Activated naive CD8-positive, alpha-beta T cell treated with anti-CD3 and anti-CD28 coated beads, Interleukin-2, amount 50 U/mL, for 16 hours (primary cell): ENCODE measurements at places on chromosomes 5 and 9.

DNA sequence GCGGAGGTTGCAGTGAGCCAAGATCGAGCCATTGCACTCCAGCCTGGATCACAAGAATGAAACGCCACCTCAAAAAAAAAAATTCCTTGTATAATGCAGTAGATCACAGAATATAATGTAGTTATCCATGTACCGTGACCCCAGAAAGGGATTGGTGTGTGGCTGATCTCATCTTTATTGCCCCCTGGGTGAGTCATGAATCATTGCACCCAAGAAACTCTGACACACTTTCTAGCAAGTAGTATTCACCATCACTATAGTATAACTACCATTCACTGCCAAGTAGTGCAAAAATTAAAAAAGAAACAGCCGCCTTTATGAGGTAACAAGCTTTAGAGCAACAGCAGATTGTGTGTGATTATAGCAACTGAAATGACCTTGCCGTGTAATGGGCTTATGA lies 23.7 kb upstream of the ANKH start:
- DNase-seq = no peak

- no peak for DNase-seq
Measured at GRCh38 chr5:14028938-14029584, 84.6 kb upstream of the DNAH5 start.

DNA sequence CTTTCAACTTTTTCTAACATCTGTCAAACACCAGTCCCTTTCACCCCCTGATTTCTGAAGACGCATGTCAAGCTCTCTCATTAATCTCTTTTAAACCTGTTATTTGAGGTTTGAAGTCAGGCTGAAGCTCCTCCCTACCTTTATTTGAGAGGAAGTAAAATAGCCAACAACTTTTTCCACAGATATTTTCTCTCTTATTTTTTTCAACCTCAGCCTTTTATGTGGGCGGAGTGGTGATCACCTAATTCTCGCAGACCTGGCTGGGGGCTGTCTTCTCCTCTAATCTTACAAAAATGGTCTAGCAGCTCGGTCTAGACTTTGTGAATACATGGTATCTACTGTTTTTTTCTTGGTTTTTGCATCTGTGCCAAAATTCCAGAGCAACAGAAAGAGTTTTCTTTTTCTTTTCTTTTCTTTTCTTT lies 395.7 kb upstream of the ACTBL2 start:
- DNase-seq = no peak

- no peak for DNase-seq
Measured at GRCh38 chr9:134061019-134061687, 6.7 kb downstream of the BRD3 start.

GRCh38 chr5:167908606-167909005 lies 382.8 kb upstream of the WWC1 start:
- DNase-seq = no peak

- DNase-seq = no peak
Measured at GRCh38 chr9:130311003-130311402, 45.4 kb downstream of the HMCN2 start.

GRCh38 chr5:15031180-15031579 lies 159.6 kb upstream of the ANKH start:
- DNase-seq = no peak

GRCh38 chr5:980966-981365 lies 27.6 kb upstream of the NKD2 start:
- DNase-seq = no peak

DNA sequence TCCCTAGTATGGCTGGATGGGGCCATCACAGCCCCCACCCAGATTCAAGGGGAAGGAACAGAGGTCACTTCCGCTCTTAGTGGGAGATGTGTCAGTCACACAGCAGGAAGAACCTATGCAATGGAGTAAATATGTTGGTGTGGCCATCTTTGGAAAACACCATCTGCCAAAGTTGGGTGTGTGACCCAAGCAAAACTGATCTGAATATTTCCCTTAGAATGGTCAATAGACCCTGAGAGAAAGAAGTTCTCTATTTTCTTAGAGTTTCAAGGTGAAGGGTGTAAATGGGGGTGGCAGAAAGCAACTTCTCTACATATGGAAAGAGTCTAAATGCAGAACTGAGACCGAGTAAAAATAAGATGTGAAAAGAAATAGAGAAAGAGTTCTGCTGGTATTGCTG lies 212.7 kb downstream of the ESM1 start:
- DNase-seq = no peak
